ENCODE measurements at places on chromosomes 3 and 15. TPM values are rescaled to one million over a fixed set of nuclear protein-coding genes. Genes with fewer than 3 reads are reported as not detected.

ALDH1A2 gene
- total RNA-seq = 5.4 TPM

LRRC31 gene
- total RNA-seq = not detected

ASB7 gene
- 16.2 TPM for total RNA-seq

C3orf85 gene
- total RNA-seq = not detected

SKIC8 gene
- 113 TPM for total RNA-seq

MYO5C gene
- total RNA-seq = 130 TPM

GP9 gene
- total RNA-seq = not detected

HIGD2B gene
- total RNA-seq = not detected

TIGIT gene
- total RNA-seq = 0.11 TPM

CFAP44 gene
- 15.6 TPM for total RNA-seq

CLDN16 gene
- total RNA-seq = 0.38 TPM

CCR3 gene
- not detected for total RNA-seq

CCK gene
- total RNA-seq = not detected

IL17RC gene
- total RNA-seq = 69.6 TPM

SLC28A1 gene
- not detected for total RNA-seq
